Spinal cord (tissue), 10 donors: ENCODE measurements at places on chromosomes 1 and 21. TPM values are rescaled to one million over a fixed set of nuclear protein-coding genes. Genes with fewer than 3 reads are reported as not detected.

The CD52 gene
- 1.4 TPM for total RNA-seq

The DNAJC28 gene
- 6.2 TPM for total RNA-seq

The TFF3 gene
- total RNA-seq = 8.3 TPM

The LORICRIN gene
- 0.22 TPM for total RNA-seq

The OR2T2 gene
- total RNA-seq = not detected
